ENCODE measurements at places on chromosomes 3 and 15. TPM values are rescaled to one million over a fixed set of nuclear protein-coding genes. Genes with fewer than 3 reads are reported as not detected.

DNA sequence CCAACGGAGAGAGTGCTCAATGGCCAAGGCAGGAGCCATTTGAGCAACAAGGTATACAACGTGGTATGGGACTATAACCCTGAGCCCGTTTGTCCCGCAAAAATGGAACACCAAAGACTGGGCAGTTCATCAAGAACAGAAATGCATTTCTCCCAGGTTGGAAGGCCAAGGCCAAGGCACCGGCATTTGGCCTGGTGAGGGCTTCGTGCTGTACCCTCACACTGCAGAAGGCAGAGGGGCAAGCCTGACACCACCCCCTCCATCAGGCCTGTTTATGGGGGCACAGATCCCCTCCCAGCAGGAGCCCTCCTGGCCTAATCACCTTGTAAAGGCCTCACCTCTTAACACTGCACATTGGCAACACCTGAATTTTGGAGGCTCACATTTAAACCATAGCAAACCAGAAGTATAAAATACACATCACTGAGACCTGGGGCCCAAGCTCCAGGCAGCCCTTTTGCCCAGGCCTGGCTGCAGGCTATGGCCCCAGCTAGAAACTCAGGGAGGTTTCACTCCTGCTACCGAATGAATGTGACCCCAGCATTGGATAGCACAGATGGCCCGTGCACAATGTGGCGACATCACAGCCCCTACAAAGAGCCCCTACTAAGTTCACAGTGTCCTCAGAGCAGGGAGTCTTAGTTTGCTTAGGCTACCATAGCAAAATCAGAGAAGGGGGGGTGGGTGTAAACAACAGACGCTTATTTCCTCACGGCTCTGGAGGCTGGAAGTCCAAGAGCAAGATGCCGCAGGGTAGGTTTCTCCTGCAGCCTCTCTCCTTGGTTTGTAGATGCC lies 47.1 kb downstream of the KLF15 start:
- no peak for DNase-seq

Gene LIPC
- 21.8 TPM for polyA plus RNA-seq

DNA sequence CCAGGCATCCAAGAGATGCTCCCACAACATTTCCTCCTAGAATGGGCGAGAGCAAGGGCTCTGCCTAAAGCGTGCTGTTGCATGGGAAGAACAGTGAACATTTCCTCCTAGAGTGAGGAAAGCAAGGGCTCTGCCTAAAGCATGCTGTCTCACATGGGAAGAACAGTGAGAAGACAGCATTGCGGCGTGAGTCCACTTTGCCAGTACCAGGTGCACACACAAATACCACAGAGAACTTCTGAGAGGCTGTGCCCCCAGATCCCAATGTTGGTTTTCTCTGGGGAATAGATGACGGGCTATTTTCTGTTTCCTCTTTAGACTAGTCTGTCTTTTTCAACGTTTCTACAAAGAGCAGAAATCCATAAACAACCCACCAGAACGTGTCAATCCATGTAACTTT lies 142.9 kb downstream of the LRRK1 start:
- no peak for DNase-seq

DNA sequence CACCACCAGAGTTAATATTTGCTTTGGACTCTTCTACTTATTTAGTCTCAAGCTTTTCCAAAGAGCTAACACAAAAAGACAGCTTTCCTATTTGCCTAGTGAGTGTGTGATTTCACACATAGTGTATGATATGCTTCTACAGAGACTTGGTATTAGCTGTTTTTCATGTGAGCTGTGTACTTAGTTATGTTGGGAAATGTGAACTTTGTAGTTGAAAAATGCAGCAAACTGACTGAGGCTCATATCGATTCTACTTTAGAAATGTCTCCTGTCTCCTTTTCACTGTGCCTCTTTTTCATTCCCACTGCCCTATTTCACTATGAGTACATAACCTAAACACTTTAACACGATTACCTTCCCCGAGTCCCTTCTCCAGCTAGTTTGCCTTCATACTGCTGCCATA lies 136.5 kb downstream of the ALCAM start:
- DNase-seq = no peak

- no peak for DNase-seq
Observed at GRCh38 chr15:62969442-62970089, 73.0 kb upstream of the TPM1 start.

DNA sequence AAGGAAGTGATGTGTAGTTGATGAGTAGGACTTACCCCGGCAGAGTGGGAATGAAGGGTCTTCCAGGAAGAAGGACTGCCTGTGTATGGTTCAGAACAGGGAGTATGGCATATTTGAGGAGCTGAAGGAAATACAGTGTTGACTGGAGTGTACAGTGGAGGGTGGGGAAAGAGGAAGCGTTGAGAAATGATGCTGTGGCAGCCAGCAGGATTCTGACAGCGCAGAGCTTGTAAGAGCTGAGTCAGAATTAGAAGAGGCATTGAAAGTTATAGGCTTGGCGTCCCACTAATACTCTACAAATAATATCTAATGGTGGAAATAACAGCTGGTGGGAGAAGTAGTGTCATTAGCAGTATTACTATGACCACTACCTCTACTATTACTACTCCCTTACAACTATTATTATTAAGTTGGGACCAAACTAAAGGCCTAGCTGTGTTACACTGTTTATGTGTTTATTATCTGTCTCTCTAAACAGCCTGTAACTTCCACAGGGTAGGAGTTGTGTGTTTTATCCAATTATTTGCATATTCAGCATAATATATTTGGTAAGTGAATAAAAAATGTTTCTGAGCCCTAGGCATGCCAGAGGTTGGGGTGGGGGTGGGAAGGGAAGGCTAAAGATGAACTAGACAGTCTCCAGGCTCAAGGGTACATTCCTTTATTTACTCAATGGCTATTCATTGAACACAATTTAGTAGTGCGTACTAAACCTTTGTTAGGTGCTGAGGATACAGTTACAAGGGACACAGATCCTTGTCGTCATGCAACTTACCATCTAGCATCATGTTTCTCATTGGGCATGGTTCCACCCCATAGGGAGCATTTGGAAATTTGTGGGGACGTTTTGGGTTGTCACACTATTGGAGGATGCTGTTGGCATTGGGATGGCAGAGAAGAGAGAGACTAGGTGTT lies 428.8 kb upstream of the ONECUT1 start:
- DNase-seq = no peak

- no peak for DNase-seq
Observed at GRCh38 chr3:42266085-42266484, at the start of gene CCK. CCK (minus strand) TSS chr3:42266185; CDS start chr3:42263630, 2,555 bp downstream.

DNA sequence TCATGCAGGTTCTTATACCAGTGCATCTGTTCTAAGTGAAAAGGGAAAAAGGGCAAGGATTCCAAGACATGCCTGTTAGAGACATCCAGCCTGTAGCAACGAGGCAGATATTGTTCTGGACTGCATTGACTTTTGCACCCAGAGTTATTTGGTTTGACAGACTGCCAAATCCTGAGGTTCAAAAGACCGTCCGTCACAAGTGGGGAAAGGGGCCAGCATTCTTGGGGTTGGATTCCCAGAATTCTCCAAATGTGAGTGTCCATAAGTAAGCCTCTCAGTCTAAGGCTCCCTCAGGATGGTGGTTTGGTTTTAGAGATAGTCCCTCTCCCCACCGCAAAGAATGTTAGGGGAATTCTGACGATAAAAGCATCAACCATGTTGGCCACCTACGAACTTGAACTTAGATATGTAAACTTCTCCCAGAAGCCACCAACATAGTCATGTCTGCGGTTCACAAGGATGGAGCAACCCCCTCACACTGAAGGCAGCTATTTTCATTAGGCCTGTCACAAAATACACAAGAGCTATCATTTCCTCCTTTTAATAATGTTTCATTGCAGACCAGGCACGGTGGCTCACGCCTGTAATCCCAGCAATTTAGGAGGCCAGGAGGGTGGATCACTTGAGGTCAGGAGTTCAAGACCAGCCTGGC lies 13.6 kb upstream of the LACTB start:
- DNase-seq = no peak

All from right renal pelvis (tissue), 4 donors.